ENCODE measurements at places on chromosomes 4 and X.

DNA sequence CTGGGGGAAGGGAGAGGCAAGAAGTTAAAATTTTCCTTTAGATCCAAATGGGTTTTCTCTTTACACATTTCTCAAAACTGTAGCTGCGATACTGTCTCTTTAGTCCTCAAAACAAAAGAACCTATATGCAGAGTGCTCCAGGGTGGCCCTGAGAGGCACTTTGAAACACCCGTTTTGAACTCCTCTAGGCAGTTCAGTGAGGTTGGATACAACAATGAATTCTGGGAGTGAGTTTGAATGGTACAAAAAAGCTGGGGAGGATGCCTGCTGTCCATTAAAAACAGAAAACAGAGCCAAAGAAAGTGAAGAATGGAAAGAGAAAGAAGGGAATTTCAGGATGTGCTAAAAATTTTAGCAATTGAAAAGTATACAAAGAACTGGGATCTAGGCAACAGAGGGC, 23.1 kb downstream of the ENOX2 start:
- DNase-seq, result no peak

GRCh38 chr4:122576261-122577188, 44.3 kb downstream of the IL21 start:
- peak; percentile 43 for DNase-seq

GRCh38 chr4:88227734-88228133, 56.6 kb downstream of the PPM1K start:
- no peak for DNase-seq

- DNase-seq, result peak; percentile 62
These were observed at the start of gene EVC for GRCh38 chr4:5710961-5711478. Gene EVC, plus strand, starts transcription at chr4:5711201. Its CDS starts 180 bp downstream, at chr4:5711381.

GRCh38 chr4:22434895-22435294, 81.0 kb downstream of the ADGRA3 start:
- peak; percentile 68 for DNase-seq
